ENCODE measurements at places on chromosomes 16 and 17. TPM values are rescaled to one million over a fixed set of nuclear protein-coding genes. Genes with fewer than 3 reads are reported as not detected.
A peak's percentile ranks its signal among the peaks of the same experiment; 100 is the strongest.

ATP2C2 gene
- not detected for total RNA-seq

CDH1 gene
- total RNA-seq, result 0.21 TPM

TBC1D28 gene
- not detected for total RNA-seq

UNC13D gene
- total RNA-seq, result 3.3 TPM

COQ7 gene
- total RNA-seq, result 27.1 TPM

OMG gene
- not detected for total RNA-seq

ACSM2A gene
- total RNA-seq, result not detected

TNS4 gene
- total RNA-seq, result 0.21 TPM

SULT1A1 gene
- total RNA-seq, result 11.4 TPM

GRCh38 chr17:34974179-34974578 lies 6.1 kb upstream of the LIG3 start:
- DNase-seq, result no peak

GRCh38 chr17:76333673-76334505 lies 19.8 kb downstream of the PRPSAP1 start:
- DNase-seq, result no peak

GRCh38 chr17:50658616-50659015 lies 23.9 kb downstream of the ABCC3 start:
- DNase-seq, result no peak

DNA sequence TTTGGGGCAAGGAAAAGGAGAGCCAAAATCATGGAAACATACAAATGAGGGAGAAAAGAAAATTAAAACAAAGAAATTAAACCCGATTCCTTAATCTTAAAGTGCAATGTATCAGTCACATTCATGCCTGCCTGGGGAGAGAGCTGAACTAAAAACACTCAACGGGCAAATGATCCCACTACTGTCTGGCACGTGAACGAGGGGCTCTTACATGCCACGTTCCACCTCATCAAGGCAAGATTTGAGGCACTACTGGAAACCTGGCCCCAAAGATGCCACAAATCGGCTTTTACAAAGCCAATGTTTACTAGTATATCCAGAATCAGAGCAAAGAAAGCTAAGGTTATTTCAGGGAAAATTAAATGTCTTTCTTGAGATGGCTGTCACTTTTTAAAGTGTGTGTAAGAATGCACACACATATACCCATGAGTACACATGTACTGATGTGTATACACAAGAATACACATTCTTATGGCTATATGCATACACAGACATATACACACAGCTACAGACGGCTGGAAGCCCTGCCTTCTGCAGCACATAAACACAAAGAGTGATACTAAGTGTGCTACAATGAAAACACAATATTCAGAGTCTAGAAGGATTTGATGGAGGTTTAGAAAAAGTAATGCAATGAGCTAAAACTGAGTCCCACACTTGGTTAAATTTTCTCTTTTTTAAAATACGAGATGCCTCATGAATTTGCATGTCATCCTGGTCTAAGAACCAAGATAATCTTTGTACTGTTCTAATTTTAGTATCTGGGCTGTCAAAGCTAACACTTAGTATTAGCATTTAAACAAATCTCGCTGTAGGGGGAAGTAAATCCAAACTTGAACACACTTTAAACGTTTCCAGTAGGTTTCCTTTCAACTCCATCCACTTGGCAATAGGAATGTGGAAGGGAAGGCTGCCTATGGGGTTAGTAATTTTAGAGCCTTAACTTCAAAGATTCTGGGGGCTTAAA lies 85.8 kb downstream of the CYTH1 start:
- DNase-seq, result no peak

GRCh38 chr17:2013994-2014317 lies 11.2 kb downstream of the RTN4RL1 start:
- no peak for DNase-seq

DNA sequence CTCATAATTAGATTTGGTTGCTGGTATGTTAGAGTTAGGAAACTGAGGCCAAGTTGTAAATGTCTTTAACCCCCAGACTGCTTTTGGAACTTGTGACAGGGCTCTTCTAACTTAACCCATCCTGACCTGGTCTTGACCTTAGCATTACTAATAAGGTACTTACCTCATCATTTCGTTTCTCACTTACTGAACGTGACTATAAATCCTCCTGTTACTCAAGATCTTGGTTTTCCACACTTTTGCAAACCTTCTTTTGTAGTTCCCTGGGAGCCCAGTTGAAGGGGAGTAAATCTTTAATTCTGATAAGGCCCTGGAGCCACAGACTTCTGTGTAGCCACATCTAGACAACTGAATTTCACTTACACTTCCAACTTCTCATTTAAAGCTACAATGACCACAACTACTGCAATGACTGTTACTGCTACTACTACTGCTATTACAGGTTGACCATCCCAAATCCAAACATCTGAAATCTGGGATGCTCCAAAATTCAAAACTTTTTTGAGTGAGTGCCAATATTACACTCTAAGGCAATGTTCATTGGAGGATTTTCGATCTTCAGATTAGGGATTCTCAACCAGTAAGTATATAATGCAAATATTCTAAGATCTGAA lies 248.8 kb upstream of the TBX2 start:
- no peak for DNase-seq

DNA sequence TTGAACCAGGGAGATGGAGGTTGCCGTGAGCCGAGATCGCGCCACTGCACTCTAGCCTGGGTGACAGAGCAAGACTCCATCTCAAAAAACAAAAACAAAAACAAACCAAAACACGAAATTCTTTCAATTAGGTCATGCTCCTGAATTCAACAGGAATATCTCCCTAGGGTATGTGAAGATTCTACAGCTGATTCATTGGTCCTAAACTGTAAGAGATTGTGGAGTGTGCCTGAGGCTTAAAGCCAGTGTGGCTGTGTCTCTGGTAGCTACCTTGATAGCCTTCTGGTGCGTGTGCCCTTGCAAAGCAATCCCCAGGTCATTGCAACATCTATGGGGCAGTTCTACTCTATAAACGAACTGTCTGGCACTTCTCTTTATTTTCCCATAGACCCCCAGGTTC lies 48.4 kb downstream of the USP43 start:
- DNase-seq, result no peak

- DNase-seq, result no peak
These were observed 361.0 kb upstream of the PMFBP1 start for GRCh38 chr16:72532906-72533410.

- no peak for DNase-seq
These were observed 1.5 kb downstream of the CFAP20 start for GRCh38 chr16:58127634-58128033.

GRCh38 chr16:75287708-75288107 lies 36.3 kb upstream of the BCAR1 start:
- no peak for DNase-seq

GRCh38 chr16:56625140-56625942 lies at the start of gene MT1E:
Gene MT1E, plus strand, starts transcription at chr16:56625781. Its CDS starts 71 bp downstream, at chr16:56625852.
- no peak for DNase-seq

DNA sequence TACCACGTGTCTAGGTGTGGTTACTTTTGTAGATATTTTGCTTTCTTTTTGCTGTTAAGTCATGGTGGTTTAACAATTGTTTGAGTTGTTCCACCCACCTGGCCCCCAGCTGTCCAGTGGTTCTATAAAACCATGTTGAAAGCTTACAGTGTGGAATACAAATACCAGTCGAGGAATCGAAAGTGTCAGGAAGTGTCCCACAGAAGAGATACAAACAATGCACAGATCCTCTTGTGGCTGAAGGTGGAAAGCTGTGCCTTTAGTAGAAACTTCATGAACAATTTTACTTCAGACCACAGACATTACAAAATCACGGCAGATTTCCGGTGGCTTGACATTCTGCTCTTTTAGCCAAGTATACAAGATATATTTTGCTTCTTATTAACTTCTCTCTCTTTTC lies 782.4 kb upstream of the SOX9 start:
- DNase-seq, result no peak

- peak; percentile 73 for DNase-seq
These were observed 216.0 kb downstream of the SEC14L1 start for GRCh38 chr17:77356690-77357201.

DNA sequence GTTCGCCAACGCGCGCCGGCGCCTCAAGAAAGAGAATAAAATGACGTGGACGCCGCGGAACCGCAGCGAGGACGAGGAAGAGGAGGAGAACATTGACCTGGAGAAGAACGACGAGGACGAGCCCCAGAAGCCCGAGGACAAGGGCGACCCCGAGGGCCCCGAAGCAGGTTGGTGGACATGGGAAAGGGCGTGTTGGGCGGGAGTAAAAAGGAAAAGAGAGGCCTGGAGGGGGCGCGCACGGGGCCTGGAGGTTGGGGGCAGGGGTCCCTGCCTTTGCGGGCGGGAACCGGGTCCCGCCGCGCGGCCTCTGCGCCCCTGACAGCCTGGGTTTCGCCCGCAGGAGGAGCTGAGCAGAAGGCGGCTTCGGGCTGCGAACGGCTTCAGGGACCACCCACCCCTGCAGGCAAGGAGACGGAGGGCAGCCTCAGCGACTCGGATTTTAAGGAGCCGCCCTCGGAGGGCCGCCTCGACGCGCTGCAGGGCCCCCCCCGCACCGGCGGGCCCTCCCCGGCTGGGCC lies 2.1 kb downstream of the IRX5 start:
- DNase-seq, result peak; percentile 80

DNA sequence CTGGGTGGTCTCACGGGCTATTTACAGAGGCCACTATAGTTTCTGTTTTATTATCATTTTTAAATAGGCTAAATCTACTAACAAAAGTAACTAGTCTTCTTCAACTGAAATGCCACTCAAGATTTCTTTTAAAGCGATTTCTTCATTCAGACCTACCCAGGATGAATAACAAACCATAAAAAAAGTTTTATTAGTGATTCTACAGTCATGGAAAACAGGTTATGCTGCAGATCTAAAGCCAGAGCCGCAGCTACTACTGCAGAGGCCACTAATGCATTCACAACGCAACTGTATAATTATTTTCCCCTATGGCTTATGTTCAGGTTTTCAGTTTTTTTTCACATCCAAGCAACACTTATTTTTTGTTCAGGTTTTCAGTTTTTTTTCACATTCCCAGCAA lies 136.2 kb upstream of the AXIN2 start:
- no peak for DNase-seq

GRCh38 chr17:59786536-59787319 lies 79.3 kb downstream of the VMP1 start:
- DNase-seq, result no peak

GRCh38 chr17:58331815-58332777 lies 3.5 kb upstream of the TSPOAP1 start:
- no peak for DNase-seq

- no peak for DNase-seq
These were observed 1026.4 kb downstream of the KCNJ18 start for GRCh38 chr17:22718689-22719088.

Data from osteocyte (in vitro differentiated cells).